ENCODE measurements at places on chromosomes 4 and X. TPM values are rescaled to one million over a fixed set of nuclear protein-coding genes. Genes with fewer than 3 reads are reported as not detected.

Gene SPACA5
- not detected for total RNA-seq

Gene MAMLD1
- not detected for total RNA-seq

Gene MAGEB10
- not detected for total RNA-seq

- DNase-seq: no peak
These were observed 242.9 kb upstream of the NEIL3 start for GRCh38 chr4:177066746-177067145.

Gene FATE1
- total RNA-seq: not detected

DNA sequence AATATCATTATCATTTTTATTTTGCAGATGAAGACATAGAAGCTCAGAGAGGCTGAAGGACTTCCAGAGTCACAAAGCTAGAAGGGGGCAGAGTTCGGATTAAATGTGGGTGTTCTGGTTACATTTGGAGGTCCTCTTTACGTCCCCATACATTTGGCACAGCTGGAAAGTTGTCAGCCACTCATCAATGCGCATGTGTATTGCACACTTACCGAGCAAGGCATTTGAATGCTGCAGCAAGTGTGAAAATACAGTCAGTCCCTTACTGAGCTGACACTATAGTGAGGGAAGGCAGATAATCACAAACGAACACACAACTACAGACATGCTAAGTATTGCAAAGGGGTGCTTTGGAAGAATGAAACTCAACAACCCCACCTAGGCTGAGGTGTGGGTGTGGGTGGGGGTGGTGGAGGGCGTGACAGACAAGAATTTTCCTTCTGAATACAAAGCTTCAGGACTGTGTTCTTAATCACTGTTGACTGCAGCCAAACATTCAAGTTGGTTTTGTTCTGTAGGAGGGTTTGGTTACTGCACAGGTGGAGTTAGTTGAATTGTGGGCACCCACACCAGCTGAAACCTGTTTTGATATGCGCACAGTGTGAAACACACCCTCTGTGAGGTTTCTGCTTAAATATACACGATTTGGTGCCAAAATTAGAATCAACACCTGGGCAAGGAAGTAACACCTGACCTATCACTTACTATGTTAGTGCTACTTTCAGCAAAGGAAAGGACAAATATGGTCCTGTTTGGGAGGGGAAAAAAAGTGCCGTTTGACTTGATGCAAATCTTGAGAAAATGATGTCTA, 72.4 kb downstream of the COQ2 start:
- DNase-seq: peak; percentile 95

GRCh38 chr4:122542411-122543236, 78.2 kb downstream of the IL21 start:
- DNase-seq: no peak
